ACHN (cell line): ENCODE measurements at places on chromosomes 11 and 22.

DNA sequence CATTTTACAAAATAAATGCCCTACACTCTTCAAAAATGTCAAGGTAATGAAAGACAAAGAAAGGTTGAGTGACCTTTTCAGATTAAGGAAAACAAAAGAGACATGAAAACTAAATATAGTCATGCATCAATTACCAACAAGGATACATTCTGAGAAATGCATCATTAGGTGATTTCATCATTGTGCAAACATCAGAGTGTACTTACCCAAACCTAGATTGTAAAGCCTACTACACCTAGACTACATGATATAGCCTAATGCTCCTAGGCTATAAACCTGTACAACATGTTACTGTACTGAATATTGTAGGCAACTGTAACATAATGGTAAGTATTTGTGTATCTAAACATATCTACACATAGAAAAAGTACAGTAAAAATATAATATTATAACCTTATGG is 26.7 kb downstream of the INTS4 start:
- no peak for DNase-seq

DNA sequence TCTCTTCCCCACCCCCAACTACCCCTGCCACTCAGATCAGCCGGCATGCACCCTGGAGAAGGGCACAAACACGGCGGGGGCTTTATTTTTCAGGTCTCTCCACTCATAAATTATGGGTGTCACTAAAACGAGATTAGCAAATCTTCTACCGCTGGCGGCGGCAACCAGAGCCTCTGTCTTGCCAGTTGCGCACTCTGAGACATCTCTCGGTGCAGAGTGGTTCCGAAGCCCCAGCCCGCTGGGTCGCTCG is 125.3 kb upstream of the C11orf58 start:
- DNase-seq = no peak

DNA sequence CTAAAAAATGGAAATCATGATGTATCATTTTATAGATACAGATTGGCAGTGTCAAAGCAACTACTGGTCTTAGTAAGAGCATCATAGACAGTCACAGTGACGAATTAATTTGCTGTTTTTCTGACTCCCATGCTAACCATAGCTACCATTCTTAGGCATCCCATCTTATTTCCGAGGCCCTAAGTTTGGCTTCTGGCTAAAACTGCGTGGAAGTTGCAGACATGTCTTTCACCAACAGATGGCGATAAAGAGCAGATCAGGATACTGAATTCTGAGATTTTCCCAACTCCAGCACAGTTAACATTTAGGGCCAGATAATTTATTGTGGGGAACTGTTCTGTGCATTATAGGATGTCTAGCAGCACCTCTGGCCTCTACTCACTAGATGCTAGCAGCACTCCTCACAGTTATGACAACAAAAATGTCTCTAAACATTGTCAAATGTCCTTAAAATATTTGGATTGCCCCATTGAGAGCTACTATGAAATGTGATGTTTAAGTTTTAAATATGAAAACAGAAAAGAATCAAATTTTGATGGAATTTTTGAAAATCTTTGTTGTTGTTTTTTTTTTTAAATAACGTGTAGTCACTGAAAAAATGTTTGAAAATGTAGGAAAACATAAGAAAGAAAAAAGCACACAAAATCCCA is 16.3 kb downstream of the OR2AG2 start:
- peak; percentile 38 for DNase-seq

- DNase-seq = no peak
Measured at GRCh38 chr11:17596711-17597110, 49.7 kb downstream of the OTOG start.

DNA sequence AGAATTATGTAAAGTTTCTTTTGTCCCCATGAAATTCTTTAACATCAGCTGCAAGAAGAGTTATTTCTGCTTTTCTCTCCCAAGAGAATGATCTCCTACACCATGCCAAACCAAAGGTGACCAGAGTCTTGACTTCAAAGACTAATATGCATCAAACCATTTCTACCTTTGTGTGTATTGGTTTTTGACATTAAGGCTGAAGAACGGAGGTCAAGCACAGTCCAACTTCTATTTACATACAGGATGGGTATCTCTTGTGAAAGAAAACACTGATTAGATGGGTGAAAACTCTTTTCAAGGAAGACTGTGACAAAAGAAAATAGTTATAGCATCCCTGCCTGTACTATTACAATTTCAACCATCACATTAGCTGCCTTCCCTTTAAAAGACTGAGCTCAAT is 256.3 kb downstream of the CADM1 start:
- no peak for DNase-seq

DNA sequence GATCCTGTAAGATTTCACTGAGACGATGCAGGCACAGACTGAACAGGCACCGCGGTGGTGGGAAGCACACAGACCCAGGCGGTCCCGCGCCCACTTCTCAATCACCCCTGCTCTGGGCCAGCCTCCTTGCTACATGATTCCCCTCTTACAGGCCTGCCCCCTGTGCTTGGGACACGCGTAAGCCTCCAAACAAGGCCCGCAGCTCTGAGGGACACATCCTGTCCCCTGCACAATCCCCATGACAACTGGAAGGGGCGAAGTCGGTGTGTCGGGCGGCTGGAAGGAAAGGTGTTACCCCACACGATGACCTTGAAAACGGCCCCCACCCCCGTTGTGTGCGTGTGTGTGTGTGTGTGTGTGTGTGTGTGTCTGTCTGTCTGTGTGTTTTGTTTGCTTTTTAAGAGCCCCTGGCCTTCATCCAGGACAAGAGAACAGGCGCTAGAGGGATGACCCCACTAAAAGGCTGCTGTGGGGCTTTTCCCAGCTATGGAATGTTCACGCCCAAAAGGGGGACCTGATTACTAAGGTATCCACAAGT is 13.1 kb downstream of the CELSR1 start:
- no peak for DNase-seq

GRCh38 chr22:43481568-43482317 is 69.9 kb downstream of the MPPED1 start:
- no peak for DNase-seq

GRCh38 chr11:12092714-12093113 is 17.7 kb upstream of the MICAL2 start:
- no peak for DNase-seq

DNA sequence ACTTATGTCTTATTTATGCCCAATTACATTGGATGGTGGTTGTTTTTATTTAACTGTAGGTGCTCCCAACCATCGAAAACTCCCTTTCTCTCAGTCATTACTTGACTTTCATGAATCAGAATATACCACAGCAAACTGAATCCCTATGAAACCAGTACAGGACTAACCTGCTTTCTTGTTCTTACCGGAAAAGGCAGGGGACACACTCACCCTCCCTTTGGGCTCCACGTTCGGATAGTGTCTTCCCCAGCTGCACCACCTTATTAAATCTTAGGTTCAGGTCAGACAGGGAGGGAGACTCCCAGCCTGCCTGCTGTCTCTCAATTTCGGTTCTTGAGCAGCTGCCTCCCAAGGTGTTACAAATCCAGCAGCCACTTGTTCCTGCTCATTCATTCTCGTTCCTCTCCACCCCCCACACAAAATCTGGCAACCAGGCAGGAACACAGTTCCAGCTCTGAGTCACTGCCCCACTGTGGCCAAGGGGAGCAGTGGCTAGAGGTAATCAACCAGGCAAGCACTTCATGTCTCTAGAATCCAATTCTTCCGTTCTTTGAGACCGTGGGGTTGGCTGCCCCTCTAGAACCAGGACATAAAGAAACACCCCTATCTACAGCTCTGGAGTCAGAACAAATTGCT is 133.0 kb downstream of the PLEKHA7 start:
- peak; percentile 61 for DNase-seq

GRCh38 chr22:28813772-28814518 is 13.6 kb upstream of the XBP1 start:
- DNase-seq = no peak

- no peak for DNase-seq
Measured at GRCh38 chr11:63548178-63548577, 11.6 kb downstream of the PLAAT4 start.

GRCh38 chr11:11752679-11753078 is 89.1 kb upstream of the USP47 start:
- DNase-seq = no peak

DNA sequence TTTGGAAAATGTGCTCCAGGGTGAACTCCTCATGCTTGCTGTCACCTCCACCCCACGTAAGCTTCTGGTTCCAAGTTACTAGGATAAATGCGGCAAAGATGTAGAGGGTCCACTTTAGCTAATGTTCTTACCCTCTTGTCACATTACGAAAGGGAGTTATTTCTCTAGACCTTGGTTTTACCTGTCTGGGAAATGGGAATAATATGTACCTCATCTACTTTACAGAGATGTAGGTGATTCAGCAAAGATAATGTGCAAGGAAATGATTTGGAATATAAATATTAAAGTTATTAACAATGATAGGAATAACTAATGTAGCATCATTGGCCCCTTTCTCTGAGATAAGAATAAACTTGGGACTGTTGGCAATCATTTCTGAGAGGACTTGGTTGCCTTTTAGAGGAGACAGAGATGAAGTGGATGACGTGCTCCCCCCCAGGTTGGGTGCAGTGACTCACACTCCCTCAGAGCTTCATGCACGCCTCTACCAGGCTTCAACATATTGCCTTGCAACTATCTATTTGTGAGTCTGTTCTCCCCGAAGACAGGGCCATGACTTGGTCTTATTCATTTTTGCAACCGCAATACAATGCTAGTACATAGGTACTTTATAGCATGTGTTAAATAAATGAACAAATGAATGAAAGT is 97.1 kb downstream of the ME3 start:
- peak; percentile 53 for DNase-seq

DNA sequence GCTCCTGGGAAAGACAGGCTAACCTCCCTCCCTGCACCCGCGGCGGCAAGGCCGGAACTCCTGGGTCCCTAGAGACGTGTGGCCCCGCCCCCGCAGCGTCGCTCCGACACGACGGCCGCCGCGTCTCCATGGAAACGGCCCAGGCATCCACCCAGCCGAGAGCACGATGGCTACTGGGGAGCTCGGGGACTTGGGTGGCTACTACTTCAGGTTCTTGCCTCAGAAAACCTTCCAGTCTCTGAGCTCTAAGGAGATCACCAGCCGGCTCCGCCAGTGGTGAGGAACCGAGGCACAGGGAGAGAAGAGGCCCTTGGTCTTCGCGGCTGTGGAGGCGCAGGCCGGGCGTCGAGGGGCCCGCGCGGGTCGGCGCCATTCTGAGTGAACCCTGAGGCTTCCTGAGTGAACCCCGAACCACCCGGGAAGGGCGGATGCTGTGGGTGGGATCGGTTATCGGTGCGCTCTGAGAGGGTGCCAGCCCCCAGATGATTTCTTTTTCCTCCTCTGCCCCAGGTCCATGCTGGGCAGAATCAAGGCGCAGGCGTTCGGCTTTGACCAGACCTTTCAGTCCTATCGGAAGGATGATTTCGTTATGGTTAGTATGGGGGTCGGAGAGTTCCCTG is at the start of gene CFAP300:
Gene CFAP300, plus strand, starts transcription at position 133 of the 620 bp plus-strand sequence. Its CDS starts 34 bp downstream, at position 167.
- DNase-seq = peak; percentile 73

DNA sequence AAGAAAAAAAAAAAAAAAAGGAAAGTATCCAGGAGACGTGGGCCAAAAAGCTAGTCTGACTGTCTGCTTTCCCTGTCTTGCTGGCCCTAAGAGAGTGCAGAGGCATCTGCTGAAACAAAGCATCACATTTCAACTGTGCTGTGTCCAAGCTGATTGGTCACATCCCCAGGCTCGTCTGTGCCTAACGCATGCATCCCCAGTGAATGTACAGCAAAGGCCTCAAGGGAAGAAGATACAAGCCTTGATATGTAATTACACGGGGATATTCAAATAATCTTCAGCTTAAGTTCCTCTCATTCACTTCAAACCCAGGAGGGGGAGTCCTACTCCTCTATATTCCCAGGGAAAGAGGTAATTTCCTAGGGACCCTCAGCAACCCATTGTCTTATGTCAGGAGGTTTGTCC is 5.4 kb upstream of the SORL1 start:
- DNase-seq = no peak

GRCh38 chr11:16763746-16764145 is 25.3 kb downstream of the C11orf58 start:
- DNase-seq = no peak

- no peak for DNase-seq
Measured at GRCh38 chr11:95571718-95572260, 217.8 kb downstream of the FAM76B start.

DNA sequence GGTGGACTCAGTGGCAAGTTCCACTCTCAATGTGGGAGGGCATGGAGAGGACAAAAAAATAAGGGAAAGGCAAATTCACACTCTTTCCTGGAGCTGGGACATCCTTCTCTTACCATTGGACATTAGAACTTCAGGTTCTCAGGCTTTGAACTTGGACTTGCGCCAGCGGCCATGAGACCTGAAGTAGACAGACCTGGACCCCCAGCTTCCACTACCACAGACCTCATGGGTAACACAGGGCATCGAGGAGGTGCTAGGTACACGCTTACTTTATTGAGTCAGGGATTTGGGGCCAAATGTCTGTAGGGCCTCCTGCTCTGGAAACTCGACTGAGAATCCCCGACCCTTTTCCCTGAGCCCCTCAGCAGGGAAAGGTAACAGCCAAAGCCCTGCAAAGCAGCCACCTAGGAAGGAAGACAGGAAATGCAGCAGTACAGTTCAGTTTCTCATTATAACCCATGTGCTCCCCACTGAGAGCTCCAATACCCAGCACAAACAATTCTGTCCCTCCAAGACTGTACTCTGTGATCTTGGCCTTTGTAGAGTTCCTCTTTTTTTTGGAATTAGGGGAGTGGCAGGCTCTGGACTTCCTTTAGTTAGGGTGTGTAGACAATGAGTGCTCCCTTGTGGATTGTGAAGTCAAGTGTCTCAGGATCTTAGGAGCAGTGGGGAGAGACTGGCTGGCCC is 5.7 kb downstream of the CHRNA10 start:
- DNase-seq = no peak

- peak; percentile 80 for DNase-seq
Measured at GRCh38 chr11:113401718-113402117, 14.1 kb downstream of the ANKK1 start.

- peak; percentile 84 for DNase-seq
Measured at GRCh38 chr11:130002352-130002845, at the start of gene PRDM10. Gene PRDM10, minus strand, starts transcription at chr11:130002835. Its CDS starts 41,871 bp downstream, at chr11:129960964.

- DNase-seq = peak; percentile 49
Measured at GRCh38 chr22:20567993-20568417, 60.6 kb downstream of the MED15 start.

- no peak for DNase-seq
Measured at GRCh38 chr11:43819926-43820325, 60.7 kb upstream of the ALKBH3 start.

GRCh38 chr11:74538680-74539079 is 45.2 kb upstream of the LIPT2 start:
- no peak for DNase-seq

GRCh38 chr11:79758325-79758724 is 317.5 kb upstream of the TENM4 start:
- no peak for DNase-seq

DNA sequence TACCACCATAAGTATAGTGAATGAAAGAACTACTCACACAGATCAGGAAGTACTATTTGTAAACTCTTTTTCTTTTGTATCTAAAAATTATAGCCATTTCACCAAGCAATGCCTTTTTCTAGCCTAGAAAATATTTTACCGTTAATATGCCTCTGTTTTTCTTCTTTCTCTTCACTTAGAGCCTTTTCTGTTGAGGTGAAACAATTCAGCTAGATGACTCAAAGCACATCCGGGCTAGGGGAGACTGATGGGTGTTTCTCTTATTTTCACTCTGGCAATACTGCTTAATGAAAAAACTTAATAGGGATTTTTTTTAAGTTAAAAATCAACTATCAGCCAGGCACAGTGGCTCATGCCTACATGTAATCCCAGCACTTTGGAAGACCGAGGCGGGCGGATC is 93.3 kb downstream of the SGSM3 start:
- DNase-seq = no peak
